Stimulated activated CD4-positive, alpha-beta T cell treated with anti-CD3 and anti-CD28 coated beads, Interleukin-1b, Interleukin-23, amount 100 ng/mL, for 1 hour (primary cell): ENCODE measurements at places on chromosomes 2 and 18.

GRCh38 chr18:57984490-57985115 lies 59.4 kb upstream of the NEDD4L start:
- no peak for DNase-seq

DNA sequence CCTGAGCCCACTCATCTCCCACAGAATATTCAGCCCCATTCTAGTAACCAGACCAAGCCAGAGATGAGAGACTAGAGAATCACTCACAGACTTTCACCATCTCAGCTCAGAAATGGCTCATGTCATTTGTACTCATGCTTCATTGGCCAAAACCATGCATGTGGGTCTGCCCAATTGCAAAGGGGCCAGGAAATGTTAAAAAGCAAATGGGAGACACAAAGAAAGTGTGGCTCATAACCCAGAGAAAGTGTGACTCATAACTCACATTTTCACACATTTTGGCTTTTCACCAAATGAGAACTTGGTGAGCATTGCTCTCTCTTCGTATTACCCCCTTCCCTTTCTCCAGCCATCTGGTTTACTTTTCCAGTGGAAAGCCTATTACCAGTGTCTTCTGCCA lies 66.2 kb downstream of the MDH1 start:
- no peak for DNase-seq

DNA sequence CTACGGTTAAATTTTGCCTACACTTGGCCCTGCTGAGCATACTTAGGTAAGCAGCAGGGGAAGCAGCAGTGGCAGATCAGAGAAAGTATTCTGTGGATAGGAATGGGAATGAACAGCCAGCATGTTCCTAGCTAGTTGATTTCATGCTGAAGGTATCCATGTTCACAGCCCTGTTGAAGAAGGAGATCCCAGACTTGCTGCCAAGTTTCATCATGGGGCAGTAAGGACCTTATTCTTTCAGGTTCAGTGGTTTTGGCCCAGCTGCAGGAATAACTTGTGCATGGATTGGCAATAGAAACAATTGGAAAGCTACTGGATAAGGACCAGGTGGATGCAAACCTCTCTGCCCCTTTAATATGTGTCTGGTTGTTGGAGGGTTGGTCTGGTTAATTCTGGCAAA lies 98.2 kb upstream of the TMEM178A start:
- no peak for DNase-seq

DNA sequence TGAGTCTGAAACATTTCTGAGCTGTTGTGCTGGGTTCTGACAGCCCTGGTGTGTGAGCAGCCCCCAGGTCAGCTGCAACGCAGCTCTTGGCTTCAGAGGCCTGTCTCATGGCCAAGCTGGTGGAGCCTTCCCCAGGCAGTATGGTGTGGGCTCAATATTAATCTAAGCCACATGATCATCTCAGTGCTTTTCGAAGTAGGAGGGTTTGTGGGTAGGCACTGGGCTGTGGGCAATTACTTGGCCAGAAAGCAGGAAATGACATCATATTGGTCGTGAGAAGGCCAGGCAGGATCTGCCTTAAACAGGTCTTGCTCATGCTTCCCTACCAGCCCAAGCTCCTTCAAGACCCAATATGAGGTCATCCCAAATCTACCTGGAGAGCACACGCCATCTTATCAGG lies 26.9 kb downstream of the LOXHD1 start:
- DNase-seq: no peak

DNA sequence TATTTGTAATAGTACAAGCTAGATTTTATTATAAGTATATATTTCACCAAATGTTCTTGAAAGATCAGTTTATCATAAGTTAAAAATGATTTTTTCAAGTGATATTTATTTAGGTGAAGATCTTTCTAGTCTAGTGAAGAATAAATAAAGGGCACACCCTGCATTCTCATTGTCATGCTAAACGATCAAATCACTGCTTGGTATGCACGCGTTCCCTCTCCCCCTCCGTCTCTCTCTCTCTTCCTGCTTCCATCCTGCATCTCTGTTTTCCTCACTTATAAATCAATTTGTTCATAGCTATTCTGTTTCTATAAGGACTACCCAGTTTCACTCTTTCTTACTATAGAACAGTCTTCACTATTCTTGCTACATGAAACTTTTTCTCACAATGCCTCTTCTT lies 1067.4 kb downstream of the LRP1B start:
- no peak for DNase-seq

DNA sequence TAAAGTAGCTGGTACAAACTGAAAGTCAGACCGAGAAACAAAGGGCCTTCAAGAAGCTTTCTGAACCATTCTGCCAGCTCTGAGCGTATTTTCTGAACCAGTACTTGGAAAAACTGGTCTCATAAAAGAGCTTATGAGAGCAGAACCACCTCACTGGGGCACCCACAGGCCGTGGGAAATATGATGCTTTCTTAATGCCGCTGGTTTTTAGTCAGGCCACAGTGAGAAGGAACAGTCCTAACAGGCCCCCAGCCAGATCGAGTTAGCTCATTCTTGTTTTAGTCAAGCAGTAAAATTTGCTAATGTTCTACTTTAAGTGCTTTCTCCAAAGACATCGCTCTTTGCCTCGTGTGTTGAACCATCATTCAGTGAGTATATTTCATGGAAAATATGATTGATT lies 12.7 kb upstream of the NOSTRIN start:
- no peak for DNase-seq

- DNase-seq: no peak
Measured at GRCh38 chr18:22172120-22172582, 2.8 kb downstream of the GATA6 start.

DNA sequence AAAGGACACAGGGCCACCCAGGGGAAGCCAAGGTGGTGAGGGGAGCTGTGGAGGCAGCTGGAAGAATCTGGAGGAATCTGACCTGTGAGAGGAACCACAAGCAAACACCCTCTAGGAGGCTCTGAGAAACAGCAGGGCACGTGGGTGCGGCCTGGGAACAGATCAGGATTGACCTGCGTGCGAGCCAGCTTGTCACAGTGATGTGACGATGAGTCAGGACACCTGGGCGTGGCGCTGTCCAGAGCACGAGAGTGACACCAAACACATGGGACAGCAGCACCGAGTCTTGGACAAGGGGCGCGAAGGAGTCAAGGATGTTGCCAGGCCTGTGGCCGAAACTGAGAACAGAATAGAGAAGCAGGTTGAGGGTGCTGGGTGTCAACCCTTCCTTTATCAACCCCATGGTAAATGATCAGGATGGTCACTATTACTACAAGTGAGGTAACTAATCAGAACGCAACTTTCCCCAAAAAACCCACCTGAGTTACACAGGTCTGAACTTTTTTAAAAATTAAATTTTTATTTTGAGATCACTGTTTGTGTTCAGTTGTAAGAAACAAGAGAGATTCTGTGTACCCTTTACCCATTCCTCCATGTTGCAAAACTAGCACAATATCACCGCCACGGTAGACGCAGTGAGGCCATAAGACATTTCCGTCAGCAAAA lies 637 bp upstream of the SFT2D3 start:
- no peak for DNase-seq

- no peak for DNase-seq
Measured at GRCh38 chr18:41992066-41992465, 37.0 kb downstream of the PIK3C3 start.

DNA sequence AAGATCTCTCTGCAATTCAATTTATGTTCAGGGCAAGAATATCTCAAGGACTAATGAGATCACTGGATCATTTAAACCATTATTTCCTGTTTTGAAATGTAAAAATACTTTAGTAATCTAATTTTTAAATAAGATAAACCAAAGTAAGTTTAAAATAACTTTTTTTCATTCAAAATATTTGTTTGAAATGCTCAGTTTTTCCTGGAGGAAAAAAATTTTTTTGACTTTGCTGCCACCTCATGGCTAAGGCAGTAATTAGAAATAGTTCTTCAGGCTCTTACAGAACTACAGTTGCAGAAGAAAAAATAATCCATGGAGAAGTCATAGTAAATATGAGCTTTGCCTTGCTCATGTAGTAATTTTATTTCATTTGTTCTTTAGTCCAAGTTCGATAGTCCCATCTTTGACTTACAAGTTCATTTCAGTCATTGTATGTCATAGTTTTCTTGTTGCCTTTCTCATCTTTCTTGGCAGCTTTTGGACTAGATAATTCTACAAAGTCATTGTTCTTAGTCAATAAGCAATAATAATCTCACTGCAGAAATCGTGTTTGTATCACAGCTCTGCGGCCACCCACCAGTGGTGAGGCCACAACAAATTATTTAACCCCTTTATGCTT lies 127.4 kb downstream of the DPP4 start:
- no peak for DNase-seq

DNA sequence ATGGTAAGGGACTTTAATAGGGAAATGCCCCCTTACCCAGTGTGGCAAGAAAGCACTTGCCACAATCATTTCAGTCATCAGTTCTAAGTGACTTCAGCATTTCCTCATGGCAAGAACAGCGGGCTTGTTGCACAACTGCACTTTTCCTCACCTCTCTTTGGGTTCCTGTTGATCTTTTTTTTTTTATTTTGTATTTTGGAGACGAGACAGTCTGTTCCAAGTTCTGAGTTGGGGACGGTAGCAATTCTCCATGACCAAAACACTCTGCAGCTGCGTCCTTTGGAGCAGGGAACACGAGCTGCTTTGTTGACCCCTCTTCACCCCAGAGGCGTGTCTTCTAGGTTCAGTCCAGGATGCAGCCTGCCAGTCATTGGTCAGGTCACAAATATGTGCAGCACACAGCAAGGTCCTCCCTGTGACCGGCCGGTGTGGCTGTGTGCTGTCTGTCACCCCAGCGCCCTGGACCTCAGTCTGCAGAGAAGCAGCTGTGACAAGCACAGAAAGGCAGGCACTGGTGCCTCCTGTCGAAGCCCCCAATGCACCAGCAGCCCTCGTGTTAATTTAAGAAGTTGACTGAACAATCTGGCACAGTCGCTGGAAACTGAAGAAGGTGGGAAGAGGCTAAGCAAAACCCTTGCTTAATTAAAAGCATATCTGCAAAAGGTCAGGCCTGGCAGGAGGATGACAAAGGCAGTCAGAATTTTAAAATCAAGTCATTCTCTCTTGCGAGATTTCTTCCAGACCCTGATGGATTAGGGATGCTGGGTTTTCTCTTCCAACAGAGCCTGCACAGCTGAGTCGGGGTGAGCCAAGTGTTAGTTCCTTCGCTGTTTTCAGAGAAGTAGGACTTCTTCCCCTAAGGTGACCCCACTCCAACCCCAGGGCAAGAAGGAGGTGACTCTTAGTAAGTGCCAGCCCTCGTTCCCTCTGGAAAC lies 96.7 kb upstream of the COPS8 start:
- DNase-seq: no peak

DNA sequence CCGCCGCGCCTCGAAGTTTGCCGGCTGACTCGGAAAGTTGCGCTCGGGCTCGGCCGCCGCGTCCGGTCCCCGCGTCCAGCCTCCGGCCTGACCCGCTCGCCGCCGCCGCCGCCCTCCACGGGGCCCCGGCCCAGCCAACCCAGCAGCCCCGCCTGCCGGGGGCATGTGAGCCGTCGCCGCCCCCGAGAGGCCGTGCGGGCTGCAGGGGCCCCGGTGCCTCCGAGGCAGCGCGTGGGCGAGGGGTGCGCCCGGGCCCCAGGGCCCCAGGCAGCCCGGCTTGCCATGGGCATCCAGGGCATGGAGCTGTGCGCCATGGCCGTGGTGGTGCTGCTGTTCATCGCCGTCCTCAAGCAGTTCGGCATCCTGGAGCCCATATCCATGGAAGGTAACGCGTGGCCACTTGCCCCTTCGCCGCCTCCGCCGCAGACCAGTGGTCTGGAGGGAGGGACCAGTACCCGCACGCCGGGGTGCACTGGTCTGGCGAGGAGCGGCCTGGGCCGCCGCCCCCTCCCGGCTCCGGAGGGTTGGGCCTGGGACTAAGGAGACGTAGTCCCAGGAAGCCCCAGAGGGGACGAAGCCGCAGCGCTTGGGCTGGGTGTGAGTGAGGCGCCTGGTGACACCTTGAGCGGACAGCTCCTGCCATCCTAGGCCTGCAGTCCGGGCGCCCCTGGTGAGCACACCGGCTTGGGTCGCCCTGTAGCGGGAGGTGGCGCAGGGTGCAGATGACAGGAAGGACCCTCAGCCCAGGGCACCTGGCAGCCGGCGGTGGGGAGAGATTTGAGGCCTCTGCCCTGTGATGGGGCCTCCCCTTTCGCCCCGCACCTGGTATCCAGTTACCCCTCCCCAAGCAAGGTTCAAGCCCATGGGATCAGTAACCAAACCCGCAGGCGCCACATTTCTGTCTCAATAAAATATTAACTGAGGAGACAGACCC lies 49.9 kb downstream of the KCNIP3 start:
- DNase-seq: no peak

- DNase-seq: no peak
Measured at GRCh38 chr18:31267823-31268481, 50.0 kb upstream of the DSG1 start.

DNA sequence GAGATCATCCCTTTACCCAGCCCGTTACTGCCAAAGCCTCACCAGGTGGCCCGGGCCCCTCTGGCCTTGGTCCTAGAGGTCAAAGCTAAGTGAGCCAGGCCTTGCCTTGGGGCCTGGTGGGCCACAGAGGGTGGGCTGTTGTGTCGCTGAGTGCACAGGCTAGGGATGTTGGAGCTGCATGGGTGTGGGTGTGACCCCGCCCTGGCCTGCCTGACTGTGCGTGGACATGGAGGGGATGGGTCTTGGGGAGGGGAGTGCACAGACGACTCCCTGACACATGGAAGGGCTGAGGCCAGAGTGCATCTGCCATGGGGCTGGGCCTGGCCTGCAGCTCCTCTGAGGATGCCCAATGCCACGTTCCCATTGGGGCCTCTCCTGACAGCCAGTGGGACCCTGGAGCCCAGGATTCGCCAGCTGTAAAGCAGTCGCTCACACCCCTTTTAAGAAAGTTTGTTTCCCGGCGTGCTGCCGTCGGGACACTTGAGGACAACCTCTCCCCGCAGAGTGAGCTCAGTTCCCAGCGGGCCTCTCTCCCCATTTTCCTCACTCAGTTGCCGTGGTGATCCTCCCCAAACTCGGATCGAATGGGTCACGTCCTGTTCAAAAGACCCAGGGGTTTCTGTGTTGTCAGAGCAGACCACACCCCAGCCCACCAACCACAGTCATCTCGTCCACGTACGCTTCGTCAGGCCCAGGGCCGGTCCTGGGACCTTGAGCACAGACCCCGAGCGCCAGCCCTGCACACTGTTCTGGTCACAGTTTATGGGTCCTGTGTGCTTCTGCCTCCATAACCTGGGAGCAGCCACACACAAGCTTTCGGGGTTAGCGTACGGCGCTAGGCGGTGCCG lies 93.5 kb downstream of the NFATC1 start:
- no peak for DNase-seq

DNA sequence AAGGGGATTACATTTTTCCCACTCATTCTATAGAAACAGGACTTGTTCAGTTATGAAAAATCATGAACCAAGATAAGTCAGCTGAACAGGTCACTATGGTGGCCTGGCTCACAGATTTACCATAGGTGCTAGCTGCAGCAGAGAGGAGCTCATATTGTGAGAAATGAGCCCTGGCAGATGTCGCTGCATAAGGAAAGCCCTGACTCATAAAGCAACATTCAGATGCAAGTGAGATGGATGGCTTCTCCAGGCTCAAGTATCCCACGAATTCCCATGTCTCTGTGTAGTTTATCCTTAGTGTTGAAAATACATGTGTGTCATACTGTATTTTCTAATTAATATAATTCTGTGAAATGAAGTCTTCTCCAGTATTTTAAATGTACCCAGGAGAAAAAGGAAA lies 115.0 kb upstream of the LHCGR start:
- no peak for DNase-seq
